Kidney capillary endothelial cell (primary cell): ENCODE measurements at places on chromosomes 7 and 10.

- no peak for DNase-seq
Measured at GRCh38 chr10:84059526-84059925, 79.8 kb upstream of the GHITM start.

GRCh38 chr10:76469675-76470074 lies 1038.3 kb downstream of the LRMDA start:
- no peak for DNase-seq

DNA sequence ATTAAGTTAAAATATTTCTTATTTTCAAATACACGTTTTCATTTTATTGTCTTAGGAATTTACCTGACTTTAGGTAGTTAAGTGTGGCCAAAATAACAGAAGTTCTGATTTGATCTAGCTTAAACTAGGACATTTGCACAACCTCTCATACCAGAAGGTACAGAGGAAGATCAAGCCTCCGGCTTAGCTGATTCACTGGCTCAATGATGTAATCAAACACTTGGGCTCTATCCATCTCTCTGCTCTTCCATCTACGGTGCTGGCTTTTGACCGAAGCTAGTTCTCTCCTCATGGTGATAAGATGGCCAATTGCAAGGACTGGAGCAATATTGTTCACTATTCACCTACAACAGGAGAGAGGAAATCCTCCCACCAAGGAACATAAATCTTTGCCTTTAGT lies 12.2 kb upstream of the HYCC1 start:
- no peak for DNase-seq

DNA sequence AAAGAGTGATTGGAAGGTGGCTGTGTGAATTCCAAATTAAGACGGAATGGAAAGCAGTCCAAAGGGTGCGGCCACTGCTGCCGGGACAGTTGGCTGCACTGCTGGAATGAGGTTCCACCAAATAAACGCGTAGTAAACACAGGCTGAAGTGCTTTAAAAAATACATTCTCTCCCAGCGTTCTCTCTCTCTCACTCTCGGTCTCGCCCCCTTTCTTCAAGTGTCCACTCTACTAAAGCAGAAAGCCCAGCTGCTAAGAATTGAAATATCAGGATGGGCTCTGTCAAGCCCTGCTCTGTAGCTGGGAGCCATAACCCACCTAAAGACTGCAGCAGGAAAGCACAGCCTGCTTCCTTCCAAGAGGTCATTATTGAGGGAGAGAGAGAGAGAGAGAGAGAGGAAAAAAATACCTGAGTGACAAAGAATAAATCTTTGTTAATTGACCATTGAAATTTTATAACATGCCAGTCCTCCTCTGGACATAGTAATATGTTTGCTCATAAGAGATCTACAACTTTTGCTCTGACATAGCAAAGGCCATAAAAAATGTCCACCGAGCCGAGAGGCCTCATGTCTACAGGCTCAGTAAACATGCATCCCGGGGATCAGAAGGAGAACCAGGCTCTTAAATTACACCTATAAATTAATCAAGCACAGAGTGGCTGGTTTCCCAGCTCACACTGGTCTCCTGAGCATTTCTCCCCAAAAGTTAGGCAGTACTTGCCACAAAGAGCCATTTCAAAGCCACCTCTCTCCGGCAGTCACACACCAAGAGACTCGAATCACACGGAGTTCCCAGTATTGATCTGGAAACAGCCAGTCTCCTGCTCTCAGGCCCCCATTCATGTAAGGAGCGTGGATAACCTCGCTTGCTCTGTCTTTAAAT lies 72.8 kb downstream of the FGFR2 start:
- no peak for DNase-seq

- DNase-seq, result no peak
Measured at GRCh38 chr7:140242057-140243031, 65.6 kb upstream of the KDM7A start.

- no peak for DNase-seq
Measured at GRCh38 chr7:79823246-79823951, 311.2 kb upstream of the GNAI1 start.

GRCh38 chr10:22713853-22714478 lies 412 bp downstream of the PIP4K2A start:
- no peak for DNase-seq
